Stimulated activated CD4-positive, alpha-beta T cell treated with anti-CD3 and anti-CD28 coated beads, Interleukin-1b, Interleukin-23, amount 100 ng/mL, for 48 hours (primary cell): ENCODE measurements at places on chromosomes 2 and 18.
A peak's percentile ranks its signal among the peaks of the same experiment; 100 is the strongest.

DNA sequence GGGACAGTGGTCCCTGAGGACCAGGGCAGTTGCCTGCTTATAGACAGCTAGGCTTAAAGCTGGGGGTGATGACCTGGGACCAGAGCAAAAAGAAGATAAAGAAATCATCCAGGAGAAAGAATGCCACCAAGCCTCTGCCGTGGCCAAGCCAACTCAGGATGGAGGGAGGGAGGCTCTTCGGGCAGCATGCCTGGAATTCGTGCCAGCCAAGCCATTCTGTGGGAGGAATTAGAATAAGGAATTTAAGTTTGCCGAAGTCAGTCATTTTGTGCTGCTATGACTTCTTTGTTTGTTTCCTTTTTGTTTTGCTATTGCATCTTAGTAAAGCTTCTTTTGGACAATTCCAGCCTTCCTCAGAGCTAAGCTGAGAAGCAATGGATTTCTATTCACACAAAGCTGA lies 124.1 kb downstream of the EN1 start:
- DNase-seq, result no peak

GRCh38 chr2:28674062-28674712 lies 77.4 kb upstream of the PPP1CB start:
- no peak for DNase-seq

- no peak for DNase-seq
These were observed 504.7 kb downstream of the KCNJ3 start for GRCh38 chr2:155203178-155203577.

GRCh38 chr2:197024206-197024605 lies 97.7 kb upstream of the PGAP1 start:
- no peak for DNase-seq

GRCh38 chr2:30417253-30417652 lies 29.8 kb upstream of the LCLAT1 start:
- no peak for DNase-seq

- no peak for DNase-seq
These were observed 28.4 kb downstream of the SCYGR8 start for GRCh38 chr2:227774011-227774624.

GRCh38 chr2:23199115-23199918 lies 185.7 kb upstream of the KLHL29 start:
- no peak for DNase-seq

GRCh38 chr2:68710336-68710735 lies 24.3 kb upstream of the ARHGAP25 start:
- DNase-seq, result no peak

DNA sequence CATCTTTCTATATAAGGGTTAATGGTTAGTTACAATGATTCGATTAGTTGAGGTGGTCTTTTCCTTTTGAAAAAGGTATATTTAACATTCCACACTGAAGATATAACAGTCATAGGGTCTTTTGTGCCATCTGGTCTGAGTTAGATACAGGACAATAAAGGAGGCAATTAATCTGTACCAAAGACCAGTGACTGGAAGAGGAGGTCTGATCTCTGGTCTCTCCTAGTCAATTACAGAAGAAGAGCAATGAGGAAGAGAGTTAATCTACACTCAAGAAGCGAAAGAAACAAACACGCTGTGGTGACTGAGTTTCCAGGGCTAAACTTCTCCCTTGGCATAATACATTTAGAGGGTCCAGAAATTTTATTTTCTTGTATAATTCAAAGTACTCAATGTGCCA lies 20.7 kb upstream of the RMDN2 start:
- no peak for DNase-seq

DNA sequence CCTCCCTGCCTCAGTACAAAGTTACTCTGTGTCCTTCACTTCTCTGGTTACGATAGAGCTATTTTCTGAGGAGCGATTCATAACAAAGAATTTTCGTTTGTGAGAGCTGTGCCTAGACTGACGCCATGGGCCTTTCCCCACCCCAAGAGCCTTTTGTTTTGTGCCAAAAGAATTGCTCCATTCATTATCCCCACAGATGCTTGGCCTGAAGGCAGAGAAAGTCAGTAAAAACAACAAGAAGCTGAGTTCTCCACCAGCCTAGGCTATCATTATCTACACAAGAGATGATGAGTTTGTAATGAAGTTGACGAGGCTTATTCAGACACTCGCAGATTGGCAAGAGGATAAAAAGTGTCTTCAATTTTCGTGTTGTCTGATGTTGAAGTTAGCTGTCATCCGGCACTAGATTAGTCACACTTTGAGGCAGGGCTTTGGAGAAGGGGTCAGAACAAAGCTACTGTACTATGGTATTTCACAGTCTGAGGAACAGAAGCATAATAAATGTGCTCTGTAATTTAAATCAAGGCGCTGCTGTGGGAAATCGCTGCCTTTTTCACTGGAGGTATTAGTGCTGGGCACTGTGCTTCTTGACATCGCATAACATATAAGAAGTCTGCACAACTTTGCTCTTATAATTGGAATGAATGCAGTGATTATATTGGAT lies 278.4 kb upstream of the FIGN start:
- DNase-seq, result no peak

DNA sequence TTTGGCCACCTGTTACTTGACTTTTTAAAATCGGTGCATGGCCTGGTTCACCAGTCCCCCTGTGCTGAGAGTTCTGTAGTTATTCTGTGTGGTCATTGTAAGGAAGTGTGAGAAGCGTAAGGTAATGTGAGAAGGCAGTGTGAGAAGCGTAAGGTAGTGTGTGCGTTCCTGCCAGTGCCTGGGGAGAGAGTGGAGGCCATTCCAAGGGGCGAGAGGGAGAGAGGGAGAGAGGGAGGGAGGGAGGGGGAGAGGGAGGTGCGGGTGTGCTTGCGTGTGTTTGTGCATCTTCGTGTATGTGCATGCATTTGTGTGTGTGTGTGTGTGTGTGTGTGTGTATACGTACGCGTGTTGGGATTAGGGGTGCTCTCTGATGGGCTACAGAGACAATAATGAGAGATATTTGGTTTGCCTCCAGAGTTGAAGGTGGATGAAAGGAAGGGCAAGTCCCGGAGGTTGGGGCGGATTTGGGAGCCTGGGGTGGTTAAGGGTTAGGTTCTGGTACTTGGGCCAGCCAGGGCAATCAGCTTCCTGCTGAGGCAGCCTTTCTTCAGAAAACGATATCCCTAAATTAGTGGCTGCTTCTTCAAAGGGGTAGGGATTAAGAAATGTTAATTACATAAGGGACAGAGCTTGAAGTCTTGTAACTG lies 53.7 kb downstream of the SGPP2 start:
- no peak for DNase-seq

DNA sequence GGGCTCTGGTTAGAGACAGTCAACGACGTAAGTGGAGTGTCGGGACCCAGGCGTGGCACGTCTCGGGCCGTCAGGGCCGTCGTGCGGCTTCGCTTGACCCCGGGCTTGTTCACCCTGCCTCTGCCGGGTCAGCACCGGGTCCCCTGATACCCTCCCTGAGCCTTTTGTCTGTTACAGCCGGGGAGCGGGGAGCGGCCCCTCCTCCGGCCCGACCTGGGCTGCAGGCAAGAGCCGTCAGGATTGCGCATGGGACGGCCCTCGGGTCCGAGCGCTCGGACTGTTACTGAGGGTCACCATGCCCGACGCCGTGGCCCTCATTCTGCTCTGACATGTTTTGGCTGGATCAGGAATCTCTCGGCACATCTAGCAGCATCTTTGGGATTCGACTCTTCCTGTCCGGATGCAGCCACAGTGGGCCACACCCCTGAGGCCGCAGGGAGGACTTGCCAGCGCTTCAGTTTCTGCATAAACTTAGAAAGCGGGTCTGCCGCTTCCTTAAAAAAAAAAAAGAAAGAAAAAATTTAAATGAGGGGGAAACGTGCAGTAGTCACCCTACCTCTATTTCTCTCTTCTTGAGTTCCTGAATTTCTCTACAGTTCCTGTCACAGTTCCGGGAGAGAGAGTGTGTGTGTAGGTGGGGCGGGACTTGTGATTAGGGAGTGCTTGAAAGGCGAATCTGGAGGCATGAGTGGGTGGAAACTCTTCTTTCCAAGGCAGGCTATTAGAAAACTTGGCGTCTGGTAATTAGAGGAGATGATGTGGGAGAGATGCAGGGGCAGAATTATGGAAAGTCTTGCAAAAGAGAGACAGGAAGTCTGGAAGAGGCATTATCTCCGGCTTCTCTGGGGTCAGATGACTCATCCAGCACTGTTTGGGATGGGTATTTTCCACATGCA lies 909 bp downstream of the TMEM87B start:
- DNase-seq, result peak; percentile 24

- peak; percentile 89 for DNase-seq
These were observed 20.1 kb downstream of the ARID5A start for GRCh38 chr2:96556441-96557330.
